Trophoblast cell (in vitro differentiated cells and primary cell): ENCODE measurements at places on chromosomes 5 and 9.

GRCh38 chr5:125236981-125237380 lies 490.5 kb upstream of the ZNF608 start:
- DNase-seq: no peak

- no peak for DNase-seq
Measured at GRCh38 chr9:134545543-134546245, 95.9 kb upstream of the COL5A1 start.

- DNase-seq: no peak
Measured at GRCh38 chr5:131221888-131222287, 42.0 kb upstream of the CDC42SE2 start.

DNA sequence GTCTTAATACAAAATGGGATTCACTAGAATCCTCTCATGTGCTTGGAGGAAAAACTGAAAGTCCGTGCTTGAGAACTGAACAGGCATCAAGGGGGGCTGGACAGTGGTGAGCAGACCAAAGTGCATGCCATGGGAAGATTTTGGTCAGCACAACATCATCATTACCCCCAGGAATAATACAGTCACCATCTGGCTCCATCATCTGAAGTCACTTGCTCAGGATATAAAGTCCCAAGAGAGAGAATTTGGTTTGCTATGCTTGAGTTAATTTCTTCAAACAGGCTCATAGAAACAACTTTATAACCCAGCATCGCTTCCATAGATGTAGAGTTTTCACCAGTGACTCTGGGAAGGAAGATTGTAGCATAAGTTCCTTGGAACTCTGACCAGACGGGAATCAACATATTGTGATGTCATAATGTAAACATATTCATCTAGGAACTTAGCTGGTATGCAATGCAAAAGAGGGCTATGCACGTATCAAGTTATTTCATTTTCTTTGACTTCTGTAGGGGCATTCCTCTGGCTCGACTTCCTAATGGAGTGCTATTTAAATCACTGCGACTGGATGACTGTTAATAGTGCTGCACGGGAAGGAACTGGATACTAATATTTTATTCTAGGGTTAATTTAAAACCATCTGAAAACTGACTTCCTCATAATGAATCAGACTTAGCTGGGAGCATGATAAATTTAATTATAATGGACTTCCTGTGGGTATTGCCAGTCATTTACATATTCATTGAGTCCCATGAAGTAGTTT lies 145.2 kb downstream of the MTRR start:
- DNase-seq: no peak

- no peak for DNase-seq
Measured at GRCh38 chr9:3263698-3264097, 262.1 kb downstream of the RFX3 start.

- DNase-seq: peak; percentile 60
Measured at GRCh38 chr9:133374612-133375115, 1.2 kb downstream of the SURF4 start.

- no peak for DNase-seq
Measured at GRCh38 chr9:130665029-130665430, 636 bp downstream of the PRDM12 start.

DNA sequence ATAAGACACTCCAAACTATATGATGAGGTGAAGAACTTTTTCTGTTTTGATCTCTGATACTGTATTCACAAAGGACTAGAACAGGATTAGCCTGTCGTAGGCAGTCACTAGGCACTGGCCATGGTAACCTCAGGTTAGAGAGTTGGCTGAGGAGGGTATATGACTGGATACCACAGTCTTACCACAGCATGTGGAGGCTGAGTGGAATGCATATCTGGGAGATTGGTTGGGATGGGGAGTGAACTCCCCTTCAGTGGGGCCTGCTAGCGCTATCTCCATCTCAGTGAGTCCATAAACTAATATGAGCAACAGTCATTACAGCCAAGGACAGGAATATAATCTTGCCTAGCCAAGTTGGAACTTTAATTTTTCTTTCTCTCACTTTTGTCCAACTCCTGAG lies 339.1 kb downstream of the SPATA31D1 start:
- DNase-seq: no peak

- no peak for DNase-seq
Measured at GRCh38 chr9:127213859-127214258, 50.7 kb upstream of the GARNL3 start.

DNA sequence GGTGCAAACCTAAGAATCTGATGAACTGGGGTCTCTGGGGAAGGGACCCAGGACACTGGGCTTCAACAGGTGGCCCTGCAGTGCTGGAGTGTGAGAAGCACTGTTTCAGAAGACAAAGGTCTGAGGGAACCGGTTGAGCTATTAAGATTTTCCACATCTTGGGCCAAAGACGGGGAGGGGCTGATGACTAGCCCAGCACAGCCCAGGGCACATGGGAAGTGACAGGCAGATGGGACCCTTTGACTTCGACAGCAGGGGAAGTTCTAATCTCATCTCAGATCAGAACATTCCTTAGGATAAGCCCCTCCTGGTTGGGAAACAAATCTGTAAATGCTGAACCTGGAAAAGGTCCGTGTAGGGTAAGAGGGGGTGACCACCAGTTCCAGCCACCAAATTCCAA lies 67.4 kb downstream of the RAPGEF1 start:
- no peak for DNase-seq

DNA sequence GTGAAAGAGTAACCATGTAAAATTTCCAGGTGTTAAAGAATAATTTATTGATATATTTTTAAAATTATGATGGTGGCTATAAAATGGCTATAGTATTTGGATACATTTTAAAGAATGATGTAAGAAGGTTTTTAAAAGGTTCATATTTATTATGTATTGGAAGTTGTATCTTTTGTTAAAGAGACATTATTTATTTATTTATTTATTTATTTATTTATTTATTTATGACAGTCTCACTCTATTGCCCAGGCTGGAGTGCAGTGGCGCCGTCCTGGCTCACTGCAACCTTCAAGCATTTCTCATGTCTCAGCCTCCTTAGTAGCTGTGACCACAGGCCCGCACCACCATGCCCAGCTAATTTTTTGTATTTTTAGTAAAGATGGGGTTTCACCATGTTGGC lies 89.5 kb upstream of the LHFPL2 start:
- no peak for DNase-seq

DNA sequence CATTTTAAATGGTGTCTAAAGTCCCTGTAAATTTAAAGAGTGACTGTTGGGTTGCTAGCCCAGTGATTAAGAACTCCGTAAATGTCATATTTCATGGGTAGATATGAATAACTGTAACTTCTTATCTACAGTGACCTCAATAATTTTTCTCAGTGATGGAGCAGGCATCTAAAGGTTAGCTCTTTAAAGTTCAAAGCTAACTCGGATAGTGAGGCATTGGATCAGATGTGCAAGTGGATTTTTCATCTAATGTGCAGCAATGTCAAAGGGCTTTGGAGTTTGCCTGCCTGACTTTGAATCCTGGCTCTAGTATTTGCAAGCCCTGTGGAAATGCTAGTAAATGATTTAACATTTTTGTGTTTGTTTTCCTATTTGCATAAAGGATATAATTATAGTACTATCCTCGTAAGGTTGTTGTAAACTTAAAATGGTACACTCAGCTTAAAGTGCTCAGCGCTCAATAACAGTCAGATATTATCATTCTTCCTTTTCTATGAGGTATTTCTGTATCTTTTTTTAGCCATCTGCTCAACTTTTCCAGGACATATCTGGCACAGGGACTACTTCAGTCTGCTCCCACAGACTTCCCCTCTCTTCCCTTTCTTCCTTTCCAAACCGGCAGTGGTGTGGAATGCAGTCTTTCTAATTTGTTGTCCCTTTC lies 163.7 kb upstream of the ELL2 start:
- DNase-seq: no peak

DNA sequence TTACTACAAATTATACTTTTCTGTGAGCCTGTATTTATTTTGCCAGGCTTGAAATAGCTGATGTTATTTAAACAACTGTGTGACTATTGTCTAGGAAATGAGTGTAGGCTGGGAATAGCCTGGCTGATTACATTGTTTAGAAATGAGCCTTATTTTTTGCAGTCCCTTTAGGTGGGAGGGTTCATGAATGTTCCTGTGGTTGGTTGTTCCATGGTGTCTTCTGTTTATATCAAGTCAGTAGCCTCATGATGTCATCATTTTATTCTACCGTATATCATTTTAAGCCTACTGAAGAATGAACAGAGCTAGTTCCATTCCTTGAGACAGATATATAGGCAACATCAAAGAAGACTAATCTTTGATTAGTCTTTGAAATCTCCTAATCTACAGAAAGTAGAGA lies 53.1 kb downstream of the MAP1B start:
- no peak for DNase-seq

- no peak for DNase-seq
Measured at GRCh38 chr5:119706049-119706448, 76.7 kb downstream of the FAM170A start.

DNA sequence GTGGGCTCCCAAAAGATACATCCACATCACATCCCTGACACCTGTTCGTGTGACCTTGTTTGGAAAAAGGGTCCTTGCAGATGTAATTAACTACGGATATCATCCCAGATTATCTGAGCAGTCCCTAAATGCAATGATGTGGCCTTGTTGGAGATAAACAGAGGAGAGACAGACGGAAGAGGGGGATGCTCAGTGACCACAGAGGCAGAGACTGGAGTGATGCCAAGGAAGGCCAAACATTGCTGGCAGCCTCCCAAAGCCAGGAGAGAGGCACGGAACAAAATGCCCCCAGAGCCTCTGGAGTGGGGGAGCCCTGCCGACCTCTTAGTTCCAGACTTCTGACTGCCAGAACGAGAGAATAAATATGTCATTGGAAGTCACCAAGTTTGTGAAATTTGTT lies 15.0 kb upstream of the VAV2 start:
- DNase-seq: no peak

GRCh38 chr5:80935811-80936385 lies 24.3 kb upstream of the RASGRF2 start:
- peak; percentile 70 for DNase-seq

DNA sequence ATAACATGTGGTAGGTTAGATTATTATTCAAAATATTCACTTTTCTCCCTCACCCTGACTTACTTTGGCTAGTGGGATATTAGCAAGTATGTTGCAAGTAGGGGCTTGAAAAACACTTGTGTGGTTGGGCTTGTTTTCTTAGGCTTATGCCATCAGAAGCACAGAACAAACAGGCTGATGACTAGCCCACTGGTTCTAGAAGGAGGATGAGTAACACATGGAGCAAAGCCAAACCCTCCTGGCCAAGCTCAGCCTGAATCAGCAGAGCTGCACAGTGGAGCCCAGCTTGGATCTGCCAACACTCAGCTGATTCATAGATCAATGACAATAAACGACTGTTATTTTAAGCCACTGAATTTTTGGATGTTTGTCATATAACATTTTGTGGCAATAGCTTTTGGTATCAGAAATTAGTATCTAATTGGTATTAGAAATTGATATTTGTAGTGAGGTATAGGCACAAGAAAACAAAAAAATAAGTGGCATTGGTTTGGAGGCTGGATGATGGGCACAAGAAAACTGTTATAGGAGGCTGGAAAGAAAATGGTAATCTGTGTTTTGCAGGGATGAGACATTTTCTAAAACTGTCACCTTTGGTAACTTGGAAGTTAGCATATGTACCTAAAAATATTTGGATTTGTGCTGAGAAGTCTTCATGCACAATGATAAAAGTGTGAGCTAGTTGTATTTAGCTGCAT lies 46.1 kb upstream of the ZBED3 start:
- no peak for DNase-seq

- no peak for DNase-seq
Measured at GRCh38 chr5:96640696-96641095, 21.5 kb upstream of the CAST start.

DNA sequence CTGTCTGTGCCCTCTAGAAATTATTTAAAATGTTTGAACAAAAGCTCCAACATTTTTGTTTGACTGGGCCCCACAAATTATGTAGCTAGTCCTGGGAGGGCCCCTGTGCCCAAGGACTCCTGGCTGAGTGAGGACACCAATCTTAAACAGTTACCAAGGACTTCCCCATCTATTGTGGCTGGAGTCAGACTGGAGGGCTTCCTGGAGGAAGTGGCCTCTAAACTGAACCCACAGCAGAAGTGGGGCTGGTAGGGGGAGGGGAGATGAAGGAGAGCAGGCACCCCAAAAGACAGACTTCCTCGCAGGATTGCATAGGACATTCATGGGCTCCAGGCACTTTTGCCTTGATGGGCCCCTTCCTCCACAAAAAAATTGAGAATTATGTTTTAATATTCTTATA lies 8.1 kb downstream of the ADAMTS13 start:
- no peak for DNase-seq

- DNase-seq: peak; percentile 16
Measured at GRCh38 chr9:89929315-89929672, 324.5 kb downstream of the GADD45G start.

DNA sequence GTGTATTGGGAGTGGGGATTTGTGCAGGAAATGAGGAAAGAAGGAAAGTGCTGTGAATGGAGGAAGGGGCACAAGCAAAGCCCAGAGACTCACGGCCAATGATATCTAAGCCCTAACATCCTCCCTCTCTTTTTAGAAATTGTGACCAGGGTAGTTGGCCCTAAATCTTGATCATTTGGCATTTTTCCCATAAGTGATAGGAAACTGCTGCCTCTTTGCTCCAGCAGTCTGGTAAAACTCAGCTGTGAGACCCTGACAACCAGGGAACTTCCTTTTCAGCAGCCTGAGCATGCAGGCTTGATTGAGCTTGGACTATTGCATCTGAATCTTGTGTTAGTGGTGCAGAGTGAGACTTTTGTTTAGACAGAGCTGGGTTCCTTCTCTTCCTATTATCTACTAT lies 9.6 kb upstream of the ADRB2 start:
- no peak for DNase-seq

GRCh38 chr9:130219661-130220096 lies 45.9 kb upstream of the HMCN2 start:
- DNase-seq: no peak
